ENCODE measurements at places on chromosomes 1 and 21.

GRCh38 chr1:147717706-147718097 is 42.7 kb downstream of the GJA5 start:
- DNase-seq, result no peak

- no peak for DNase-seq
Observed at GRCh38 chr1:53627666-53628065, 111.3 kb downstream of the GLIS1 start.

GRCh38 chr1:3287656-3288160 is 166.8 kb upstream of the ARHGEF16 start:
- DNase-seq, result no peak

DNA sequence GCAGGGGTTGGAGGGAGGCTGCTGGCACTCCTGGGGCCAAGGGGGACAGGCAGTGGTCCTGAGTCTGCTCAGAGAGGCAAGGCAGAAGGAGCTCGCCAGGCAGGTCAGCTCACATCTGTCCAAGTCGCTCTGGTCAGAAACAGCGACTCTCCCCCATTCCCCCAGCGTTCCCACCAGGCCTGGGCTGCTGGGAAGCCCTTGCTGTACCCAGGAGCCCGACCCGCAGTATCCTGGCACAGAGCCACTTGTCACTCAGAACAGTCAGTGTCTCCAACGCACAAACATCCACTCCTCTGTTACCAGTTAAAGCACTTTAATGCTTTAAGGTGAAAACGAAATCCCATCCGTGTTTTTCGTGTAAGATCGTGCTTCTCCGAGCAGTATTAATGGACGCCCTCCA is 16.6 kb upstream of the CCDC27 start:
- DNase-seq, result no peak

- no peak for DNase-seq
Observed at GRCh38 chr1:199040076-199040905, 401.5 kb downstream of the PTPRC start.

Data from GM19239 (cell line).